ENCODE measurements at places on chromosomes 11 and 22.
A peak's percentile ranks its signal among the peaks of the same experiment; 100 is the strongest.

DNA sequence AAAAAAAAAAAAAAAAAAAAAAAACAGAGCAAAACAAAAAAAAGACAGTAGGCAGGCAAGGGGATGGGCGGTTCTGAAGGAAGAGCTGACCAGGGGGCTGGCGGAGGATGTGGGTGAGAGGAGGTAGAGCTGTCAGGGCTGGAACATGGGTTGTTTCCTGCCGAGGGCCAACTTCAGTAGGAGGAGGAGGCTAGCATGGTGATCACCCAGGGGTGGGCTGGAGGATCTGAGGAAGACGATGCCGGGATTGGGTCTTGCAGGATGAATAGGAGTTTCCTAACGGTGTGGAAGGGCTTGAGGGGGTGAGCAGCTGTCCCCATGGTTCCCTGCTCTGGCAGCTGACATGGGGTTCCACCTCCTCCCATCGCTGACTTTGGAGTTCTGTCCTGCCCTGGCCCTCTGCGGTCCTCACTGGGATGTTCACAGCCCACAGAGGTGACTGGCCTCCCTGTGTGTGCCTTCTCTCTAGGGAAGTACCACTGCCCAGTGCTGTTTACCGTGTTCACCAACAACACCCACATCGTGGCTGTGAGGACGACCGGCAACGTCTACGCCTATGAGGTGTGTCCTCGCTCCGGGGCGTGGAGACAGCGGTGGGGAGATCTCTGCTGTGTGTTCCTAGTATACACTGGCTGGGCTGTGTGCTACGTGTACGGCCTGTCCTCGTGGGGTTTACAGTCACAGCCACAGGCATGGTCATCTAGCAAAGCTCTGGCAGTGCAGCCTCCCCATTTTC, 15.2 kb downstream of the PPIL2 start:
- peak; percentile 36 for DNase-seq

DNA sequence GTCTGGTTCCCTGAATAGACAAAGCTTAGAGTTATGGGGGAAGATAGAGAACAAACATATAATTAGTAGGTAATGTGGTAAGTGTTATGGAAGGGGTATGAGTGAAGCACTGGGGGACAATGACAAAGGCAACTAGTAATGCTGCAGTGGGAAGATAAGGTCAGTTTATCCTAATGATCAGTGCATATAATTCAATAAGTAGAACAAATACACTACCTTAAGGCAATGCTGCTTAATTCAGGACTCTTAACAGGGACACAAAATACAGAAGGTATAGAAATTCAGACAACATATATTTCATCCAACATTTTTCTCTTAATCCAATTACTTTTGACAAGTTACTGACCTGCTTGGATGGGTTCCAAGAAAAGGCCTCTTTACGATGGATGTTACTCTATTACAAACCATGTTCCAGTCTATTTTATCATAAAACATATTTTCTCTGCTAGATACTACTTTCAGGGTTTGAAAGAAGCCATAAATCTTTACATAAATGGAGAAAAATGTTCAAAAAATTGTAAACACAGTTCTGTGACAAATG, 1186.2 kb downstream of the LRRC4C start:
- DNase-seq: no peak

DNA sequence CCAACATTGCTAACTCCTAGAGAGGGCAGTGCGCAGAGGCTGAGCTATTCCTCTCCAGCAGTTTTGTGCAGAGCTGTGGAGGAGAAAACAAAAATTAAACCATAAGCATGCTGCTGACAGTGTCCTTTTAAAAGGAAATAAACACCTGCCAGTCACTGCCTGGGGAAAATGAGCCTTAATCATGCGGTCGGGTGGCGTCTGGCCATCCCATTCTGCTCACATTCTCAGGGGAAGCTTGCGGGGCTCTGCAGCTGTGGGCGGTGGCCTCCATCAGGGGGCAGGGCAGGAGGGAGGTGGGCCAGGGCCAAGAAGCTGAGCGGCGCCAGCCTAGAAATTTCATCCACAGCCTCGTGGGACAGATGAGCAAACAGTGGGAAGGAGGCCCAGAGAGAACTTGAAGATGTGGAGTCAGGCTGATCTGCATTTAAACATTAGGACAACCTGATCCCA, 71.0 kb upstream of the TP53I11 start:
- DNase-seq: peak; percentile 75

GRCh38 chr11:19458231-19458630, 217.5 kb upstream of the E2F8 start:
- peak; percentile 28 for DNase-seq

DNA sequence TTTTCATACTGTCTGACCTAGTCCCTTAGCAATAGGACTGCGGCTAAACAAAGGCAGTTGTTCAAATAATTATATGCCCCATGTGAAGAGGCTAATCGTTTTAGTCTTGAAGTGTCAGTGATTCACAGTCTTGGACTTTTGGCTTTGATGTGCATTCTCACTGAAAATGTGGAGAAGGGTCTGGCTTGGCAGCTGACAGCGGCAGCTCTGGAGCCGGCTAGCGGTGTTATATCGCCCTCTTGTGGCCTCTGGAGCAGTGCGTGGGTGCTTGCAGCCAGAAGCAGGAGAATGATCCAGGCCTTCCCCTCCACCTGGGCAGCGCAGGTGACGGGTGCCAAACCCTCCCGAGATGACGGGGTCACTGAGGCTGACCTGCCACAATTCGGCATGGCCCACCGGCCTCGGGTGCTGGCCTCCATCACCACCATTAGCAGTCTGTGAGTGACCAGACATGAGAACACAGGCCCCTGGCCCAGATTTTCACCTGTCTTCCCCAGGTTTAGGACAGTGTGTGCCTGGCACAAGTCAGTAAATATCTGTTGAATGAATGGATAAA, 90.3 kb upstream of the PITPNB start:
- peak; percentile 93 for DNase-seq

DNA sequence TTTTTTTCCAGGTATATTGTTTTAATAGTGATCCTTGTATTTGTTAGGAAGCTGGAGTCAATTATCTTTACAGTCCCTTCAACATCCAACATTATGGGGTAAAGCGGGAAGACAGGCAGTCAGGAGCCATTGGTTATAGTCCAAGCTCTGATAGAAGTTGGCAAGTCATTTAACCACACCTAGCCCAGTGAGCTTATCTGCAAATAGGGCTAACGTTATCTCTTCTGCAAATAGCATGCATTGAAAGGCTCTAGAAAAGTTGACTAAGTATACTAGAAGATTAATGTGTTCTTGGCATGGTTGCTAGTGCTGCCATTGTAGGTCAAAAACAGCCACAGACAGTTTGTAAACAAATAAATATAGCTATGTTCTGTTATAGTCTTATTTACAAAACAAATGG, 520.7 kb downstream of the OPCML start:
- no peak for DNase-seq

Data from endodermal cell (in vitro differentiated cells).